Mucosa of descending colon (tissue), 3 donors: ENCODE measurements at places on chromosomes 13 and 19.

DNA sequence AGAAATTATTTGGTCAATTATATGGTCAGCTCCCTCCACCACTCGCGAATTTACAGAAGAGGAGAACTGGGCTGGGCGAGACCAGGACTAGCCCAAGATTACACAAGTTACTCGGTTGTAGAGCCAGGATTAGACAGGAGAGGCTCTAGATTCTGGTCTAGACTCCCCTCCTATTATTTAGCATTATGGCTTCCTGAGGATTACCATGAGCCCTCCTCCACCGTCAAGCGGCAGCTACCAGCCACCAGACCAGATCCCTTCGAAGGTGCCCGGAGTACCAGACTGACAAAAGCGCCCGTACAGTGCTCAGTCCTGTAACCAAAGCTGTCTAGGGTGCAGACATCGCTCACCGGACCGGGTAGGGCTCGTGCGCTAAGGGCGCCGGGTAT lies 497 bp upstream of the MLNR start:
- peak; percentile 23 for DNase-seq

DNA sequence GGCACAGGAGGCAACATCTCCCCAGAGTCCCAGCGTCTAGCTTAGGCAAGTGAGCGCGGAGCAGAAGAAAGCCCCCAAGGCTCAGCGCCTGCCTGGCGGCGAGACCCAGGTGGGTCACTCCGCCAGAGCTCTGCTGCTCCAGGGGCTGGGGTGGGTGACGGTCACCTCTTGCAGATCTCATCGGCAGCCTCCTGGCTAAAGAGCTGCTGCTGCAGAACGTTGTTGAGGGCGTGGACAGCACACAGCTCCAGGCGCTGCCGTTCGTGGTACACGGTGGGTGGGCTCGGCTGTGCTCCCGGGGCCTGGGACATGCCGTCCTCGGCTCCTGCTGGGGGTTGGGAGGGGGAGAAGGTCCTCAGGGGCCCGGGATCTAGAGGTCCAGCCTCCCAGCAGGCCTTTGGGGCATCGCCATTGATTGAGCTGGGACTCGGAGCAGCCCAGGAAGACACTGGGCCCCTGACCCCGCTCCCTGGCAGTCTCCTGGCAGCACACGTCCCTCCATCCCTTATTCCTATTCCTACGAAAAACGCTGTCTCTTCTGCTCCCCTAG lies 795 bp downstream of the JOSD2 start:
- DNase-seq = peak; percentile 56

DNA sequence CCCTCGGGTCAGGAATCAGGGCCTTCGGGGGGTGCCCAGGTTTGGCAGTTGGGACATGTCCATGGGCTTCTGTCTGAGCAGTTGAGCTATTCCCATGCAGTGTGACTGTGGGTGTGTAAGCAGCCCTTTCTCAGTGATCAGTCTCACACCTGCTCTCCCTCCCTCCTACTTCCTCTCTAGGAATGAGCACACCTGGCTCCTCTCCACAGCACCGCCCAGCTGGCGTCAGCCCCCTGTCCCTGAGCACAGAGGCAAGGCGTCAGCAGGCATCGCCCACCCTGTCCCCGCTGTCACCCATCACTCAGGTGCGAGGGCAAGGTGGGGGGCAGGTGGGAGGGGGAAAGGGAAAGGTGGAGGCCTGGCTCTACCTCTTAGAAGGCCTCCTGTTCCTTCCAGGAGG lies 25.9 kb downstream of the COMP start:
- no peak for DNase-seq

DNA sequence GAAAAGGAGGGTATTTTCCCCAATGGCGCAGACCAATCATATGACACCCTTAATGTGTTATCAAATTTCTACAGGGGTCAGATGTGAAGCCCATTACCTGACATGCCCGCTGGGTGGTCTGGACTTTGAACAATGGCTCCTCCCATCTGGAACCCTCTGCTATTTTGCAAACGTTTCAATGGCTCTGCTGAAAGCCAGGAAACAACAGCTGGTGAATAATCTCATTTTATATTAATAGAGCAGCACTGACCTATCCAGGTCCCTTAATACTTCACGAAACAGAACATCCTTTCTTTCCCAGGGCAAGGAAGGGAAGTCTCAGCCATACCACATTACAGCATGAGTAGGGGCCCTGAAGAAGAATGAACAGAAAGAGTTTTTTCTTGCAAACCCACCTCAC lies 20.3 kb upstream of the KPNA3 start:
- no peak for DNase-seq
